ENCODE measurements at places on chromosomes 16 and 17. TPM values are rescaled to one million over a fixed set of nuclear protein-coding genes. Genes with fewer than 3 reads are reported as not detected.

DNA sequence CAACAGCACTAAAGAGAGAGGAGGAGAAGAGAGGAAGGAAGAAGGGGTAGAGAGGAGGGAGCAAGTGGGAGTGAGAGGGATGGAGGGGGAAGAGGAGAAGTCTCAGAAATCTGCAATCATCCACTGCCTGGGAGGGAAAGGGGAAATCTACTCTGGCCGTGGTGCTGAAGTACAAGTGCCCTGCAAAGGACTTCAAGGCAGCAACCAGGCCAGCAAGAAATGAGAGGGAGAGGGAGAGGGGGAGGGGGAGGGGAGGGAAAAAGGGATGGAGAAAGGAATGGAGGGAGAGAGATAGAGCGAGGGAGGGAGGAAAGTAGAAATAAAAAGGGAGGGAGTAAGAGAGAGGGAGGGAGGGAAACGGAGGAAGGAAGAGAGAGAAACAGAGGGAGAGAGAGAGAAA, 130.8 kb upstream of the EEF2KMT start:
- DNase-seq = no peak

GRCh38 chr17:50866950-50867362, 802 bp upstream of the TOB1 start:
- DNase-seq = peak; percentile 72

DNA sequence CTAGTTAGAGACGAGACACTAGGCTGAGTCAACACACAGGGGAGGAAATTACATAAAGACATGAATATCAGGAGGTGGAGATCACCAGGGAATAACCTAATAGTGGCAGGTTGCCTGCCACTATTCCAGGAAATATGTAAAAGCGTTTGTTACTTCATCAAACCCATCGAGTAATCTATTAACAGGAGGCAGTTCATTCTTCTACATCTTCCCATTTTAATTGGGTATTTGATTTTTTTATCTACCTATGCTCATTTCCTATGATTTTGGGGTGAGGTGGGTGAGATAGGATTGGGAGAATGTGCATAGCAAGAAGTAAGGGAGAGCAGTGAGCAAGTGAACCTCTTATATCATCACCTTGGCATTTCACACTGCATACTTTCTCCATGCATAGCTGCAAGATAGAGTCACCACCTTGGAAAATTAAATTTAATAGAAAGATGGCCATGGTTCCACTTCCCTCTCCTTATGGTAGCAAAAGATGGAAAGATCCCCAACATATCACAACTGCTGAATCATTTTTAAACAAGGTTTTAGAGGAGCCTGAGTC, 312.2 kb downstream of the TMEM114 start:
- DNase-seq = no peak

The FADS6 gene
- total RNA-seq = 0.30 TPM

The KIF19 gene
- total RNA-seq = 3.2 TPM

DNA sequence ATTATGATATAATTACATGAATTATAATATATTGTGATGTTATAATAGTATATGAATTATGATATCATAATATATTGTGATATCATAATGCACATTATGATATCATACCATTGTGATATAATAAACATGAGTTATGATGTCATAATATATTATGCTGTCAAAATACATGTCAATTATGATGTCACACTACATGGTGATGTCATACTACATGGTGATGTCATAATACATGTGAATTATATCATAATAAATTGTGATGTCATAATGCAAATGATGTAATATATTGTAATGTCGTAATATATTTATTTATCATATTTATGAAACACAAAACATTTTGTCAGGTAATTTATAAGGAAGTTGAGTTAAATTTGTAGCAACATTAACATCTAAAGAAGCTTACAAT, 1950.1 kb downstream of the TP53TG3F start:
- DNase-seq = no peak

The TPSD1 gene
- 0.64 TPM for total RNA-seq

DNA sequence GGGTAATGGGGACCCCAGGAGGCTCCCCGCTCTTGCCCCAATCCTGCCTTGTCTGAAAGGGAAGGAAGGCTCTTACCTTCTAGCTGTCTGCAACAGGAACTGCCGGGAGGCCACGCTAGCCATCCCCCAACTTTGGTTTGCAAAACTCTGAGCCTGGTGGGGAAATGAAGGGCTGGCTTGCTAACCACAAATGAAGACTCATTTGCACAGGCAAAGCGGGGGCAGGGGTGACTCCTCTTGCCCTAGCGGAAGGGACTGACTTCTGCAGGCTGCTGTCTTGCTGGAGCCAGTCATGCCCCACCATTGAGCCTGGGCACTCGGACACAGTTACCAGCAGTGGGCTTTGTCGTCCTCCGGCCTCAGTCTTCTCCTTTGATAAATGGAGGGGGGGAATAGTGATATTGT, 52.6 kb downstream of the PLCG2 start:
- DNase-seq = peak; percentile 51

Data from colonic mucosa (tissue), 4 donors.